ENCODE measurements at places on chromosomes 6 and 20.

GRCh38 chr6:12032783-12033573 is 20.9 kb downstream of the HIVEP1 start:
- no peak for DNase-seq

GRCh38 chr20:38196592-38196991 is 31.5 kb upstream of the TGM2 start:
- no peak for DNase-seq

- no peak for DNase-seq
These were observed 8.7 kb upstream of the CCN5 start for GRCh38 chr20:44706301-44707017.

DNA sequence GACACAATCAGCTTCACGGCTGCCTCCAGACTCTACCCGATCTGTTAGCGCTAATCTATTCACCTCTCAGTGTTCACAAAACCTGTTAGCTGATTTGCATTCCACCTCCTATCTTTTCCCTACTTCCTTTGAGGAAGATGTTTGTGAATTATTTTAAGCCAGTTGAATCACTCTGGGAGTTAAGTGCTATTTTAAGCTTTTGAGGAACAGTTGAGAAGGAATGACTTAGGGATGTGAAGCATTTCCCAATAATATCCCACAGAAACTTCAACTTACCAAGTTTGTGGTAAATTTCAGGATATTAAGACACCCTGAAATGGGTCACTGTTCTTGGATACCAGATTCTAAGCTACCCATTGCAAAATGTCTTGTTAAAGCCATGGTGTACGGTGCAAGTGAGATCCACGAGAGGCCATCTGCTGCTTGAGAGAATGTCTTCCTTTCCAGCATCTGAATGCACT is 145.2 kb upstream of the CITED2 start:
- DNase-seq: no peak

DNA sequence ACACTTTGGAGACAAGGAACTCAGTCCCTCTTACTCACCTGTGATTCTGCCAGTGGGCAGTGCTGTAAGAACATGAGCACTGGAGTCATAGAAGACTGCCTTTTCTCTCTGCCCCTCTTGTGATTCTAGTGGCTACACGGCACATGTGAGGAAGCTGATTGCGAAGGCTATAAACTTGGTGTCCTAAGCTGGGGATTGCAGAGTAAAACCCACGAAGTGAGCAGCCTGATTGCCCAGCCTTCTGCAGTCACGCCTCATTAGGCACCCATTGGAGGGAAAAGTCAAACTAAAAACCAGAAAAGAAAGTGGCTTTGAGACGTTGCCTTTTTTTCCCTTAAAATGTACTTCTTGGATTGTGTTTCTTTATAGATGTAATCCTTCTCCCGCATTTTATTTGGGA is 748.4 kb upstream of the CHD6 start:
- no peak for DNase-seq

GRCh38 chr20:33909331-33909921 is 84.3 kb upstream of the RALY start:
- DNase-seq: no peak

DNA sequence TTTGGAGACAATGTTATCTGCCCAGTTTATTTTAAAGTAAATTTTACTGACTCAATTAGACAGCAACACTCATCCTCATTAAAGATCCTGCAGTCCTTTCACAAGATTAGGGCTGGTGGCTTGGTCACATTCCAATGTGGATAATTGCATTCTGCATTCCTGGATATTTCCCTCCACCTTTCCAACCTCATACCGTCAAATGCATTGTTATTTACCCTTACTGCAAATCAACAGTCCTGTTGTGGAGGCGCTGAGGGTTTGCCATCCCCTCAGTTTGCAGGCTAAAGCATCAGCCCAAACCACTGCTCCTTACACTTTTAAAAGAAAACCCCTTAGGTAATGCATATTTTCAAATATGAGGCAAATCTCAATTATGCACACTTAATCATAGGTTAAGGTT is 5.4 kb downstream of the CITED2 start:
- no peak for DNase-seq

- DNase-seq: no peak
These were observed 4.2 kb upstream of the TBX18 start for GRCh38 chr6:84768442-84769174.
